Stimulated activated CD4-positive, alpha-beta T cell treated with anti-CD3 and anti-CD28 coated beads, Interleukin-2, amount 100 ng/mL, for 4 hours (primary cell): ENCODE measurements at places on chromosomes 1 and 21.
A peak's percentile ranks its signal among the peaks of the same experiment; 100 is the strongest.

GRCh38 chr1:119617751-119618691, 30.0 kb downstream of the ZNF697 start:
- DNase-seq: no peak

DNA sequence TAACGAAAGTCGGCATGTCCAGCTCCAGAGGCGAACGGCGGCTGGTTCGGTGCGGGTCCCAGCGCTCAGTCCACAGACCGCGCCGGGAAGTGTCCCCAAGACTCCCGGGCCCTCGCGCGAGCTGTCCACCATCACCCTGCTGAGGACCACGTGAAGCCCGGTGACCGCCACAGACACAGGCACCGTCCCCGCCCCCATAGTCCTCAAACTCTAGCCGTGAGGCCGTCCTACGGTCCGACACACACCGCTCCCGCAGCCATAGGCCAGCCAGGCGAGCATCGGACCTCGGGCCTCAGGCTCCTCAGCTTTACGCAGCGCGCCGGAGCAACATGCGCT, 535 bp downstream of the SETD4 start:
- no peak for DNase-seq

DNA sequence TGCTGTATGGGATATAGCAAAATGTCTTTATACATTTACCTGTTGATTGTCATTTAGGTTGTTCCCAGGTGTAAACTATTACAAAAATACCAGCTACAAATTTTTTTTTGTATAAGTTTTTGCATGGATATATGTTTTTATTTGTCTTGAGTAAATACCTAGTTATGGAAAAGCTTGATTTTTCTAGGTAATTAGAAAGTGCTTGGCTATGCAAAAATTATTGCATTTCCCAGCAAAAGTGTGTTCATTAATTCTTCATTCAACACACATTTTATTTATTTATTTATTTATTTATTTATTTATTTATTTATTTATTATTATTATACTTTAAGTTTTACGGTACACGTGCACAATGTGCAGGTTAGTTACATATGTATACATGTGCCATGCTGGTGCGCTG, 22.1 kb downstream of the PDE4B start:
- DNase-seq: no peak

GRCh38 chr1:246275036-246275435, 232.0 kb downstream of the SMYD3 start:
- no peak for DNase-seq

GRCh38 chr1:152904688-152905440, 3.5 kb upstream of the IVL start:
- no peak for DNase-seq

- DNase-seq: no peak
These were observed 206.9 kb downstream of the ASTN1 start for GRCh38 chr1:176957603-176958002.

DNA sequence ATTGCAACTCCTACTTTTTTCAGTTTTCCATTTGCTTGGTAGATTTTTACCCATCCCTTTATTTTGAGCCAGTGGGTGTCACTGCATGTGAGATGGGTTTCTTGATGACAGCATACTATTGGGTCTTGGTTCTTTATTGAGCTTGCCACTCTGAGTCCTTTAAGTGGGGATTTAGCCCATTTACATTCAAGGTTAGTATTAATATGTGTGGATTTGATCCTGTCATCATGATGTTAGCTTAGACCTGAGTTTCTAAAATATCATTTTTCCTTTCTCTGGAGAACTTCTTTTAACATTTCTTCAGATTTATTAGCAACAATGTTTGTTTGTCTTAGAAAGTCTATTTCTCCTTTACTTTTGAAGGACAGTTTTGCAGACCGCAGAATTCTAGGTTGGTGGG, 11.8 kb upstream of the S100B start:
- DNase-seq: no peak

- DNase-seq: no peak
These were observed 35.2 kb upstream of the KCNJ15 start for GRCh38 chr21:38221594-38221993.

DNA sequence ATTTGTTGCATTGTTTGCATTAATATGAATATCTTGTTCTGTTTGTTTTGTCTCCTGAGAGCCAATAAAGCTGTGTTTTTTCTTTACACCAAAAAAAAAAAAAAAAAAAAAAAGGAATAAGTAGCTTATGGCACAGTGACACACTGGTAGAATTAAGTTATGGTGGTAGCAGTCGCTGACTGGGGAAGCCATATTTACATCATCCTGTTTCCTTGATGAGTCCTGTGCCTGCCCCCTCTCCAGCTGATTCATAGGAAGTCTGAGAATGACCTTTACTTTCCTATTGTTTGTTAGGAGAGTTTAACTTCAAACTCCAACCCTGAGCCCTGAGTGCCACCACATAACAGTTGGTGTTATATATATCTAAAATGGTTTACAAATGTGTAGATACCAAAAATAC, 62.2 kb downstream of the OBSCN start:
- no peak for DNase-seq

GRCh38 chr1:198253668-198254067, 96.9 kb downstream of the NEK7 start:
- no peak for DNase-seq

DNA sequence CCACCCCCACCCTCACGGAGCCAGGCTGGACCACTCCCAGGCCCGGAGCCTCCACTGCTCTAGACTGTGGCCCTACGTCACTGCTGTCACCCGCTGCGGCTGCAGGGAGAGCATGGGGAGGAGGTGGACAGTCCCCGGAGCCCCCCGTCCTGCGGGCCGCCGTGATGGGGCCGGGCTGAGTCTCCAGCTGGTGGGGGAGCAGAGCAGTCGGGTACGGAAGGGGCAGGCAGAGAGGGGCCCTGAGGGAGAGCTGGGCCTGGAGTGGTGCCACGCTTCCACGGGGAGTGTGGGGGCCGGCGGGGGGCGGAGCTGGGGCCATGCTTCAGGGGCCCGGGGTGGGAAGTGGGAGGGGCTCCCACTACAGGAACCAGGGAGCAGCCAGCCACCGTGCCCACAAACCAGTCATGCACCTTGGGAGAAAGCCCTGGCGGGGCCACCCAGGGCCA, 98.9 kb upstream of the KCNK1 start:
- DNase-seq: no peak

DNA sequence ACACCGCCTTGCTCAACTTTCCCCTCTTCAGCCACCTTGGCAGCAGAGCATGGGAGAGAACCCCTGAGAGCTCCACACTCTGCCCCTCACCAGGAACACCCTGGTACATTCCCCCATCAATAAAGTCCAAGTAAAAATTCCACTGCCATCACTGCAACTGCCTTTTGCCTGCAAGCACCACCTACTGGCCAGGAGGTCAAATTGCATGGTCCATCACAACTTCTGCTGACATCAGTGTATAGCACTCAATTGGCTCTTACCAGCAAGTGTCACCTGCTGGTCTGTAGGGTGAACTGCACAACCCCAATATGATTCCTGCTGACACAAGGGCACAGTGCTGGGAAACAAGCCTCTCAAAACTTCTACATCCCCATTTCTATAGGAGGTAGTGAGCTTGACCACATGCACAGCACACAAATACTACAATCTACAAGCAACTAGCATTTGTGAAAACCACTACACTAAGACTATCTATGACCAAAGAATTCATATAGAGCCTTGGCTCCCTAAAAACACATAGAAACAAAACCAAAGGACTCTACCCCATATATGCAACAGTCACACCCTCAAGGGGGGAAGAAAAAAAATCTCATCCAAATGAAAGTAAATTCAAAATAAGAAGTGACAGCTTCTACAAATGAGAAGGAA, 69.2 kb downstream of the FASLG start:
- peak; percentile 37 for DNase-seq

DNA sequence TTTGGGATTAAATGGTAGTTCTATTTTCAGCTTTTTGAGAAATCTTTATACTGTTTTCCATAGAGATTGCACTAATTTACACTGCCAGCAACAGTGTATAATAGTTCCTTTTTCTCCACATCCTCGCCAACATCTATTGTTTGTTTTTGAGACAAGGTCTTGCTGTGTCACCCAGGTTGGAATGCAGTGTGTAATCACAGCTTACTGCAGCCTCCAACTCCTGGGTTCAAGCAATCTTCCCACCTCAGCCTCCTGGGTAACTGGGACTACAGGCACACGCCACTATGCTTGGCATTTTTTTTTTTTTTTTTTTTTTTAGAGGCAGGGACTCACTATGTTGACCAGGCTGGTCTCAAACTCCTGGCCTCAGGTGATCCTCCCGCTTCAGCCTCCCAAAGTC, 164.5 kb upstream of the CXADR start:
- DNase-seq: no peak

- no peak for DNase-seq
These were observed 113.4 kb upstream of the SLC25A33 start for GRCh38 chr1:9425859-9426258.

- no peak for DNase-seq
These were observed 59.0 kb upstream of the SLC30A10 start for GRCh38 chr1:219987325-219987724.

- no peak for DNase-seq
These were observed 99.6 kb downstream of the DENND1B start for GRCh38 chr1:197675583-197676208.

- no peak for DNase-seq
These were observed 14.9 kb downstream of the ARMH1 start for GRCh38 chr1:44689447-44689765.

DNA sequence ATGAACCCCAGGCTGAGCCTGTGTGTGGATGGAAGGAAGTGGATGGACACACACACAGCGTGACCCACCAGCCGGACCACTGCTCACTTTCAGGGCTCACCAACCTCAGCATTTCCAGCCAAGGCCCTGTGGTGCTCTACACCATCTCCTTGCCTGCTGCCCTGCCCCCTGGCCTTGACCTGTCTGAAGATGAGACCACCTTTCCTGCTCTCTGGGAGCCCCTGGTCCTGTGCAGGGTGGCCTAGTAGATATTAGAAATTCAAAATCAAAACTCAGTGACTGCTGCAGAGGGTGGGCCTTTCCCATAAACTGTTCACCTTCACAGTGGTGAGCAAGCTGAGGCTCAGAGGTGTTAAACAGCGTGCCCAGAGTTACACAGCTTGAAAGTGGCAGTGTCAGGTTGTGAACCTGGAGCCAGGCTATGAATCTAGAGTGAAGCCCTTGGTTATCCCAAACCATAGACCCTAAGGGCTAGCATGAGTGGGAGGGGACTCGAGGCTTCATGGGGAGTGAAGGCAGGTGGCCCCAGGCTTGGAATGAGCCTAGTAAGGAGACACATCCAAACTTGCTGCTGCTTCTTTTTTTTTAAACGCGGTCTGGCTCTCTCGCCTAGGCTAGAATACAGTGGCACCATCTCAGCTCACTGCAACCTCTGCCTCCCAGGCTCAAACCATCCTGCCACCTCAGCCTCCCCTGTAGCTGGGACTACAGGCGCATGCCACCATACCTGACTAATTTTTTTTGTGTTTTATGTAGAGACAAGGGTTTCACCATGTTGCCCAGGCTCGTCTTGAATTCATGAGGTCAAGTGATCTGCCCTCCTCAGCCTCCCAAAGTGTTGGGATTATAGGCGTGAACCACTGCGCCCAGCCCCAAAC, 41.5 kb downstream of the MAN1C1 start:
- DNase-seq: no peak

DNA sequence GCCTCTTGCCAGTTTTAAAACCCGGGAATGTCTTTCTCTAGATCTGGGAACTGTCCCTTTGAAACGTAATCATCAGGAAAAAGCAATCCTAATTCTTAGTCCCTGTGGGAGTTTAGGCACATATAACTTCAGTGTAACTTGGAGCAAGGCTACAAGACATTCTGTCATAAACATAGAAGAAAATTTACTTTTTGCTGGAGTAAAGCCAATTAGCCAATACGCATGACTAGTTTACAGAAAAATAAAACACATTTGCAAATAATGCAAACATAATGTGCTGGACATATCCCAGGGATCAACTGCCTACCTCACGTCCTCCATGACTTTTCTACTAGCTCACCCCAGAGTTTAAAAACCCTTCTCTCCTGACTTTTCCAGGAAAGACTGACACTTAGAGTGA, 970.6 kb downstream of the MRPL39 start:
- no peak for DNase-seq
